Upper lobe of left lung (tissue), 6 donors: ENCODE measurements at places on chromosomes 11 and 22. TPM values are rescaled to one million over a fixed set of nuclear protein-coding genes. Genes with fewer than 3 reads are reported as not detected.

Gene ARCN1
- total RNA-seq: 29.3 TPM

Gene ARHGAP8
- 16.0 TPM for total RNA-seq

DNA sequence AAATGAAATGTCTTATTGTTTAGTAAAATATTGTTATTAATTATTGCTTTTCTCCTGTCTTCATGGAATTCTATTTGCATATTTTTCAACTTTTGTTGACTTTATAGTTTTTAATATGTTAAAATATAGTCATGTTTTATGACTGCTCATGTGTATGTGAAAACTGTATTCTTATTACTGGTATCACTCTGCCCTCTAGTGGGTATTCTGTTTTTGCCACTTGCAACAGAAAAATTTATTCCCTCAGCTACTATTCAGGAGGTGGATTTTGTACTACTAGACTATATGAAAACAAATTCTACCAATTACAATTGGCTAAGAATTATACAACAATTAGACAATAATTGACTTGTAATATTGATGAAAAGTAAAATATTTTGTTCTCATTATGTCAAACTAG is 45.0 kb downstream of the OR4C6 start:
- no peak for DNase-seq

GRCh38 chr11:103676413-103676812 is 360.0 kb upstream of the DDI1 start:
- no peak for DNase-seq

- no peak for DNase-seq
Measured at GRCh38 chr11:69273571-69273970, 20.4 kb upstream of the MYEOV start.

DNA sequence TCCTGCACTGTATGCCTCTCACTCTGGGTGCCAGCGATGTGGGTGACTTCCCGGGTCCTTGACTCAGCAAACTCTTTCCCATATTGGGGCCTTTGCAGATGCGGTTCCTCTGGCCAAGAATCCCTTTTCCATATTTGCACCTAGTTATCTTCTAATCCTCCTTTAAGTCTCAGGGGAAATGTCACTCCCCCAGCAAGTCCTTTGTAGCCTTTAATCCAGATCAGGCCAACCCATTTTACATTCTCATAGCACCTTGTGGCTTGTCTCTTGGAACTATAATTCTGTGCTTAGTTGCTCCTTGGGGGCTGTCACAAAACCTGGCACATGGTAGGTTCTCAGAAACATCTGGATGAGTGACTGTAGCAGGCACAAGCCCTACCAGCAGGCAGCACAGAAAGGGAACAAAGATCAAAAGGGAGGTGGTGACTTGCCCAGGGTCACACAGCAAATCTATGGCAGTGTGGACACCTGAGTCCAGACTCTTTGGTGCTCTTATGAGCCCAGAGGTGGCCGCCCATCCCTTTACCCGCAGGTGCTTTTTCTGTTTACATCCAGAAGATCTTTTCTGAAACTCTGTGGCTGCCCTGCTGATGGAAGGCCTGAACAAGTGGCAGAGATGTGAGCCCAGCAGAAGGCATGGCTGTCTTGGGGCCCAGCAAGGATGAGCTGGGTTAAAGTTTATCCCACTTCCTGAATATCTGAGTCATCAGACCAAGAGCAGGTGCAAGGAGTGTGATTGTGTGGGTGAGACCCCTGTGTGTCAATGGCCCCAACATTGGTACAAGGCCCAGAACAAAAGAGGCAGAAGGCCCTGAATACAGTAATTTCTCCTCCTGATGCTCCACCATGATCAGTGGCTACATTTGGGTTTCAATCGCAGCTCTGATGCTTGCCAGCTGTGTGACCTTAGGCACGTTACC is 78.6 kb upstream of the GRK3 start:
- DNase-seq: no peak

GRCh38 chr11:105673089-105673488 is 63.2 kb downstream of the GRIA4 start:
- DNase-seq: no peak
